ENCODE measurements at places on chromosomes 12 and 14.

GRCh38 chr12:49515266-49515665, 23.6 kb upstream of the KCNH3 start:
- DNase-seq = no peak

- DNase-seq = no peak
Observed at GRCh38 chr12:4118017-4118510, 155.5 kb upstream of the CCND2 start.

DNA sequence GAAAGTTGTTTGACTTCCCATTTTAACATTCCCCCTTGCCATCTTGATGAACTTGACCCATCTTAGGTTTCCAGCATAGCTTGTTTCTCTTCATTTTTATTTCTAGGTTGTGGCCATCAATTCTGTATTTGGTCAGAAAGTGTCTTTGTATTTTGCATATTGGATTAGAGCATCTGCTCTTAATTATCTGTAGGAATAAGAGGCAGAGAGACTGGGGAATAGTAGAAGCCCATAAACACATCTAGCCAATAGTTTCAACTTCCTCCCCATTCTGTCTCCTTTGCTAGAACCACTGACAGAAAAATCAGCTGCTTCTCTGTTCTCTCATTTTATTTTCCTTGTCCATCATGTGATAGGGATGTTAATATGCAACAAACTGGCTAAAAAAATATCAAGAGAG, 8.2 kb downstream of the SOCS2 start:
- DNase-seq = no peak

DNA sequence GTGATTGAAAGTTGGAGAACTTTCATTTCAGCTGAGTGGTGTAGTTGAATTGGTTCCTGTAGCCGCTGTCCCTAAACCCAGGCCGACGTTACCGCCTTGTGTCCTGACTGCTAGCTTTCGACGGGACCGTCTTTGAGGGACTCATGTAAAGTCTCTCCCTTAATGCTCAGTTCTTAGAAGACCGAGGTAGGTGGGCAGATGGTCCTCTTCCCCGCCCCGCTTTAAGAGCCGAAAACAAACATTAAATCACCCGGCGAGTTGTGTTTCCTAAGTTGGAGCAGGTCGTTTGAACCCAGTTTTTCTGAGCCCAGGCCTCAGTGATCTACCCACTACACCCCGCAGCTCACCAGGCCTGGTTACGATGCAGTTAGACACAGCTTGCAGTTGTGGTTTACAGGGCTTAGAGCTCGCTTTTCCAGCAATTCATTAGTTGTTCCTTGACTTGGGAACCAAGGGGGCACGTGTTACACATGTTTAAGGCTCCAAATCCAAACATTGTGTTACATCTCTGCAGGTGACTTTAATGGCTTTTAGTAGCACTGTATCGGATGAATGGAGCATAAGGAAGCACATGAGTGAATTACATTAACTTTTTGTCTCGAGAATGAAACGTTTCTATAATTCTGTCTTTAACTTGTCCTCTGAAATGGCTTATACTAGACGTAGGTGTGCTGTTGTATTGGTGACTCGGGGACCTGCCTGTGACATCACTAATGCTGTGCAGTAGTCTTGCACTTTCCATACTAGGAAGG, 790 bp downstream of the NEDD1 start:
- DNase-seq = peak; percentile 16

- no peak for DNase-seq
Observed at GRCh38 chr14:51602310-51602709, 49.4 kb upstream of the FRMD6 start.

GRCh38 chr12:99670635-99671034, 23.1 kb downstream of the GARIN6 start:
- no peak for DNase-seq

DNA sequence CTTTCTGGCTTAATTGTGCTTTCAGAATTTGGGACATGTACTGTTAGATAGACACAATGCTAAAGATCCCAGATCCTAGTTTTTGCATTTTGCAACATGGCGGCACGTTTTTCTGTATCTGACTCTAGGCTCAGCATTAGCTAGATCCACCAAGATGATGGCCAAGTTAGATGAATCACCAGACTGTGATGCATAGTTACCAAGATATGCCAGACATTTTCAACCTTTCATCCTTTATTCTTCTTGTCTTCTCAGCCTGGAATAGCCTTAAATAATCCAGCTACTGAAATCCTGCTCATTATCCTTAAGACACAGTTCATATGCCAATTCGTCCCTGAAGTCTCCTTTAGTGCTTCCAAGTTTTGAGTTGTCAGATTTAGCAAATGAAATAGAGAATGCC, 144.9 kb upstream of the CRY1 start:
- no peak for DNase-seq

GRCh38 chr12:4006743-4007142, 133.5 kb upstream of the PARP11 start:
- no peak for DNase-seq

DNA sequence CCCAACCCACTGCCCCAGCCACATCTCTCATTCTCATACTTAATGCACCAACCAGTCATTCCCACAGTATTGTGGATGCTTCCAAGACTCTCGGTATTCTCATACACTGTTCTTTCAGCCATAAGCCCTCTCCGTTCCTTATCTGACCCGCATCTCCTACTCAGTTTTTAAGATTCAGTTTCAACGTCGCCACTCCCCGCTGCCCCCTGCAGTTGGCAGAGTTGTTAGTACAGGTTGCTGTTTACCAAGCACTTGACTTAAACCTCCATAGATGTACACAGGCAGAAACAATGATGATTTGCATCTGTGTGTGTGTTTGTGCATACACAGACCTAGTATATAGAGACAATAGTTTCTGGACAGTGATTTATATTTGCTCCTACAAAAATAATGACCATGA, 40.2 kb downstream of the PAH start:
- DNase-seq = no peak

DNA sequence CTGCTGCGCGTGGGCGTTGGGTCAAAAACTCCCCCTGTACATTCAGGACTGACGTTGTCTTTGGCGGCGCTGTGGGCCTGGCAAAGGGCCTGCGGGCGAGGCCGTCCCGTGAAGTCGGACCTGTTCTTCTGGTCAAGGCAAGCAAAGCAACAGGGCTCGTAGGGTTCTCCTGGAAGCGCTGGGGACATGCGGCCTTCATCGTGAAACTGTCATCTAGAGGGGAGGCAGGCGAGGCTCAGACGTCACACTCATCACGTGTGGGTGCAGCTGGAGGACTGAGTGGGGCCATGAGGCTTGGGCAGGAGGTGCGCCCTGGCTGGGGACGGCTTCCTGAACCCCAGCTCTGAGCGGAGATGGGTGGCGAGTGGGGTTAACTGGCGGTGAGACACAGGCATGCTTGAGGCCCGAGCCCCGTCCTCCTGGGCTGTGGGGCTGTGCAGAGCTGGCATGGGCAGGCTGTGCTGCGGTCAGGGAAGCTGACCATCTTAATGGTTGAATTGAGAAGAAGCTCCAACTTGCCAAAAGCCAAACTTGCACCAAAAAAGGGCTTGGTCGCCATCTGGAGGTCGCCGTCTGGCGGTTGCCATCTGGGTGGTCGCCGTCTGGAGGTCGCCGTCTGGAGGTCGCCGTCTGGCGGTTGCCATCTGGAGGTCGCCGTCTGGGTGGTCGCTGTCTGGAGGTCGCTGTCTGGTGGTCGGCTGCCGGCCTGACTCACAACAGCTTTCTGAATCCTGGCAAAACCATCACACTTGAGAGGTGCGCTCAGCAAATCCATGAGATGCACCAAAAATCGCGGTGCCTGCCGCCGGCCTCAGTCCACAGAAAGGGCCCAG, 66.2 kb downstream of the NOC4L start:
- DNase-seq = no peak

GRCh38 chr12:68349220-68349621, 17.1 kb upstream of the MDM1 start:
- no peak for DNase-seq

GRCh38 chr12:58766513-58766870, 153.8 kb downstream of the LRIG3 start:
- DNase-seq = no peak

- DNase-seq = no peak
Observed at GRCh38 chr14:103561381-103562178, 877 bp downstream of the BAG5 start.

DNA sequence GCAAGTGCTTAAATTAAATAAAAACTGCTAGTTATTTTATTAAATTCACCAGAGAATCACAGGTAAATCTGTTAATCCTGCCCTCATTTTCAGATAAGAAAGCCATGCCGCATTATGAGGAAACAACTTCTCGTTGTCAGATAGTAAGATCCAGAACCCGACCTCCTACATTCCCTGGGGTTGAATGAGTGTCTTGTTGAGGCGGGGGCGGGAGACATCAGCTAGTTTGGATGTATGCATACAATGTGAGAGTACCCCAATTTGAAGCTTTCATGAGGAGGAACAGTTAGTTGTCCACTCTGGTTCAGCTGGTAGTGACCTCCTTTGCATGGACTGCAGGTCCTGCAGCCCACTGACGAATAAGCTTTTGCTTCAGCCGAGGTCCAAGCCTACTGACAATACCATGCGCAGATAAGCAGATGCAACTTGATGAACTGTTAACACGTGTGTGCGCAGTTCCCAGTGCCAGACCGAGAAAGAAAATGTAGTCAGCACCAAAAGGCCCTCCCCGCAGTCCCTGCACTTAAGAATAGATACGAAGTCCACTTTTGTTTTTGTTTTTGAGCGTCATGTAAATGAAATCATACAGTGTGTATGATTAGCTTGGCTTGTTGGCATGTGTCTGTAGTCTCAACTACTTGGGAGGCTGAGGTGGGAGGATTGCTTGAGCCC, 34.9 kb downstream of the EVL start:
- DNase-seq = no peak

DNA sequence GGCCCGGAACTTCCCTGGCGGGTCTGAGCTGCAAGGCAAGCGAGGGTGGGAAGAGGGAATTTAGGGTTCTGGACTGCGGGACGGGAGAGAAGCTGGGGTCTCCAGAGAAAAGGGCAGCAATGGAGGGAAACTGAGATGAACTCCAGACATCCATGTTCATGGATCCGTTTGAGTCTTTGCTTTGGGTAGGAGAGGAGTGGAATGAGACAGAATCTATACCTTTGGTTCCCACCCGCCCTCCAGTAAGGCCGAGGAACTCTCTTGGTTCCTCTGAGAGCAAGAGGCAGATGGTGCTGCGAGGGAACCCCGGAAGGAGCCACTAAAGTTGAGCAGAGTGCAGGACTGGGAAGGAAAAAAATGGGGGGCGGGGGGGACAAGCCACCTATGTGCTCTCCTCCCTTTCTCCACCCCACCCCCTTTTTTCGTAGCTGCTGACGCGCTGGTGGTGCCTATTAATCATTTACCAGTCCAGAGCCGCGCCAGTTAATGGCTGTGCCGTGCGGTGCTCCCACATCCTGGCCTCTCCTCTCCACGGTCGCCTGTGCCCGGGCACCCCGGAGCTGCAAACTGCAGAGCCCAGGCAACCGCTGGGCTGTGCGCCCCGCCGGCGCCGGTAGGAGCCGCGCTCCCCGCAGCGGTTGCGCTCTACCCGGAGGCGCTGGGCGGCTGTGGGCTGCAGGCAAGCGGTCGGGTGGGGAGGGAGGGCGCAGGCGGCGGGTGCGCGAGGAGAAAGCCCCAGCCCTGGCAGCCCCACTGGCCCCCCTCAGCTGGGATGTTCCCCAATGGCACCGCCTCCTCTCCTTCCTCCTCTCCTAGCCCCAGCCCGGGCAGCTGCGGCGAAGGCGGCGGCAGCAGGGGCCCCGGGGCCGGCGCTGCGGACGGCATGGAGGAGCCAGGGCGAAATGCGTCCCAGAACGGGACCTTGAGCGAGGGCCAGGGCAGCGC, 1.2 kb downstream of the SSTR1 start:
- DNase-seq = no peak

- no peak for DNase-seq
Observed at GRCh38 chr12:65594409-65594808, 229.9 kb upstream of the HMGA2 start.

- DNase-seq = no peak
Observed at GRCh38 chr12:40382217-40382616, 157.4 kb downstream of the LRRK2 start.

DNA sequence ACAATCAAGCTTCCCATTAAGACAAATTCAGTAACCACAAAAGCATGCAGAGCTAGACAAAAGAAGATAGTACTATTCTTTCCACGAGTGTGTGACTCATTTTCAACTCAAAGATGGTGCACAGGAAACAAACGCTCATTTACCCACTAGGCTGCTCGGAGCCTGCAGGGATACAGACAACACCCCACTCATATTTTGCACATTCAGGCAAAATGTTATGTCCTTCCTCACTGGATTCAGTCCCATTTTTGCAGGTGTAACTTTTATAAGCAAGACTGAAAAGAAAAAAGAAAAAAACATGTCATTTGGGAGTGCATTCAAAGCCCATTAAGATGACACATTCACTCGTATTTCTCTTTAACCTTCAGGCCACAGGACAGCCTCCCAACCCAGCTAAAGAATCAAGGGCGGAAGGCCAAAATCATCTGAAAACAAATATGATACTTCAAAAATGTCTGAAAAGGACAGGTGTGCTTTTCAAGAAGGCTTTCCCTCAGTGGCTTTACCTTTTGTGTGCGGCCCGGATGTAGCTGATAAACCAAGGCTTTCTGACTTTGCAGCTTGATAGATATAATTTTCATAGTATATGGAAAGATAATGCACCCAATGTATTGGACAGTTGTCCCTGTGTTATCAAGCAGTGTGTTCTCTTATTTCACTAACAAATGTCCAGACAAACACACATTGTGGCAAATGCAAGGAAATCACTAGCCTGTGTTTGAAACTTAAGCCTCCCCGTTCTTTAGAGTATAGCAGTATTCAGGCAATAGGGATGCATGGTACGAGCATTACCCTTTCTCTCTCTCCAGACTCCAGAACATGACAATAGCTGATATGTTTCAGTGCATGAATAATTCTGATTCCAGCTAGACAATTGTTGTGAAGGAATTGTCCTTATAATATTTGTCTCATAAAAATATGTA, 147.8 kb upstream of the KRR1 start:
- no peak for DNase-seq

DNA sequence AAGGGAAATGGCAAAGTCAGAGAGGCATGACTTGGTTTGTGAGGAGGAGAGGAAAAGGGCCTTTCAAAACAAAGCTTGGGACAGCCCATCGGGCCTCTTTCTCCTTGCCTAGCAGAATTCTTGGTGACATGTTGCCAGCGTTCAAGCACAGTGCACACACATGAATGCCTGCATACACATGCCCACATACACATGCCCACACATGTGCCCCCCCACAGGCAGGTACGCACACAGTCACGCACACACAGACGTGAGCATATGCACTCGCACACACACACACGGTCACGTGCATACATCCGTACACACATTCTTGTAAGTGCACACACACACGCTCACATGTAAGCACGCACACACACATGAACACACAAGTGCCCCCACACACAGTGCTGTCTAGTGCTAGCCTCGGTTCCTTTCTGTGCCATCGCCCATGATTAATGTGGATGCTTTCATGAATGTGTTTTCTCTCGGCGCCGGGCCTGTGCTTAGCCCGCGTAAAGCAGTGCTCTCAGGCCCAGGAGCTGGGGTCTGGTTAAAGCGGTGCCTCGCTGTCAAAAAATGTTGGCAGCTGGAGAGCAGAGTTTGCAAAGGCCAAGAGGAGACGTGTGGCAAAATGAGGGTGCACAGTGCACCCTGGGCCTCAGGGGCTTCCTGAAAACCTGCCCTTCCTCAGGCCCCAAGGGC, 328.8 kb upstream of the DIO3 start:
- no peak for DNase-seq

GRCh38 chr12:68580911-68581310, 29.8 kb upstream of the RAP1B start:
- no peak for DNase-seq

- DNase-seq = no peak
Observed at GRCh38 chr14:61518403-61518802, 176.9 kb upstream of the HIF1A start.

- no peak for DNase-seq
Observed at GRCh38 chr12:81811061-81811777, 52.1 kb upstream of the PPFIA2 start.
